ENCODE measurements at places on chromosomes 6 and 20.

DNA sequence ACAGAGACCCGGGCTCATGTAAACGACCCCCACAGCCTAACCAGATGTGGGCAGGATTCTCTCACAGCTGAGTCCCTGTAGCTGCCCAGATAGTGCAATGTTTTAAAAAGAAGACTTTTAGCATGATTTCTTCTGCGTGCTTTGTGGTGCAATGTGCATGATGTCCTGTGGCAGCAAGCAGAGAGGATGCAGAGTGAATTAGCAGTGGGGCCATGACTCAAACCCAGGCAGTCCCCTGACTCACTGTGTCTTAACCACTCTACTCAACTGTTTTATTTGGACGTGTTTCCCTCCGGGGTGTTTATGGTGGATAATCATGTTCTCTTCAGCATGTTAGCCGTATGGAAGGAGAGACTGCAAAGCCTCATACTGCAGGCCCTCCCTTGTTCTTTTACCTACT, 247.9 kb downstream of the SLC24A3 start:
- no peak for DNase-seq

DNA sequence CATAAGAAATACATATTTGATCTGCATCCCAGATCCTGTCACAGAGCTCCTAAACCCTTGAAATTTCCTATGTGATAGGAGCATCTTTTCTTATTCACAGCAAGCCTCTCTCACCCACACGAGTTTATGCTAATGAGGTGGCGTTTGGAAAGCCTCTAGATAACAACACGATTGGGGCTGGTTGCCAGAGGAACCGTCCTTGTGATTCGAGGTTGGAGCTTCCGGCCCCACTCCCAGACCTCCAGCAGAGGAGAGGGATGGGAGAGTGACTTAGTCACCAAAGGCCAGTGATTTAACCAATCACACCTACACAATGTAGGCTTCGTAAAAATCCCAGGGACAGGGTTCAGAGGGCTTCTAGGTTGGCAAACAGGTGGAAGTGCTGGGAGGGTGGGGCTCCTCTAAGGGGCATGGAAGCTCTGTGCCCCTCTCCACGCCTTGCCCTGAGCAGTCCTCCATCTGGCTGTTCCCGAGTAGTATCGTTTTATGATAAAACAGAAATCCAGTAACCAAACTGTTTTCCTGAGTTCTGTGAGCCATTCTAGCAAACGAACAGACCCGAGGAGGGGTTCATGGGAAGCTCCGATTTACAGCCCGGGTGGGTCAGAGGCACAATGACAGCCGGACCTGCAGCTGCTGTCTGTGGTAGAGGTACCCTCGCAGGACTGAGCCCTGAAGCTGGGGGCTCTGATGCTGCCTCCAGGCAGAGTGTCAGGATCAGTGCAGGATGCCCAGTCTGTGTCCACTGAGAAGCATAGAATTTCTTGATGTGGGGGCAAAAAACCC, 238.1 kb upstream of the ARID1B start:
- no peak for DNase-seq

- DNase-seq, result no peak
These were observed 305.0 kb downstream of the SMOC2 start for GRCh38 chr6:168746013-168746412.

DNA sequence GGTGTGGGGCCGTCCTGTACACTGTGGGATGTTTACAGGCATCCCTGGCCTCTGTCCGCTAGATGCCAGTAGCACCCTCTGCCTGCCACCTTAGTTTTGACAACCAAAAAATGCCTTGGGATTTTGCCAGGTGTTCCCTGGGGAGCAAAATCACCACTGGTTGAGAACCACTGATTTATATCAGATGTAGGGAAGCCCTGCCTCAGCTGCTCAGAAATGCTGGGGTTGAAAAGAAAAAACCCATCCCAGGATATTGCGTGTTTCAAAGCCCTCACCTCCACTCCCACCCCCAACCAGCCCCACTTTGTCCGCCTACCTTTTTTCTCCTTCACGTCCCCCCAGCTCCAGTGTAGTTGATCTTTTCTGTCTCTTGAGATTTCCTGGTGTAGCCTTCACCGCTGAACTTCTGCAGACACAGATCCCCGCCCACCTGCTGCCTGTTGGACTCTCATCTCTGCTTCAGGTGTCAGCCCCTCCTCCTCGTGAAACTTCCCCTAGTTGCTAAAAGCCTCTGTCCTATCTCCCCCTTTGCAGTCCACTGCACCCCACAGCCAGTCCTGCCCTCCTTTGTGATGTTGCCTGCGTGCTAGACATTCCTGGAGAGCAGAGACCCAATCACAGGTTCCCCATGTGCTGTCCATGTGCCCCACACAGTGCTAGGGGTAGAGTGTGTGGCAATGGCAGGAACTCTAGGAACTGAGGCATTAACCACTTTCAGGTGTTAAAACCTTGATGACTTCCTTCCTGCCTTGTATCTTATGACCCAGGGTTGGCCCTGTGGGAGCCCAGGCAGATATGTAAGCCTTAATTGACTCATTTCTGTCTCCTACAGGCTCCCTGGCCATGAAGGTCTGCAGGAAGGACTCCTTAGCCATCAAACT, 98.9 kb downstream of the TBC1D7 start:
- DNase-seq, result peak; percentile 12

- DNase-seq, result no peak
These were observed 35.9 kb downstream of the DUSP22 start for GRCh38 chr6:328136-328670.

DNA sequence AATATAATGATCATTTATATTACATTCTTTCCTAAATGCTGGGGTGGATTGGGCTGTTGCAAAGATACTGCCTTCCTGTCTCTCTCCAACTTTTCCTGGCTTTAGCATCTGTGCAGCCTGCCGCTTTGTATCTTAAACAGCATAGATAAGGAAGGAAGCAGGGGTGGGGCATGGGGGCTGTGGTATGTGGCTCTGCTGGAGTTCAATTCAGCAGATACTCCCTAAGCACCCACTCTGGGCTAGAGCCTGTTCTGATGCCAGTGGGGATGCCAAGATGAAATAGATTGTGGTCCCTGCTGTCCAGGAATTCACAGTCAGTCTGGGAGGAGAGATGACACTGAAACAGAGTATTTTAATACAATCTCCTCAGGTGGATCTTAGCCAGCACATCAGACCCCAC, 56.8 kb downstream of the EIF2S2 start:
- DNase-seq, result no peak

DNA sequence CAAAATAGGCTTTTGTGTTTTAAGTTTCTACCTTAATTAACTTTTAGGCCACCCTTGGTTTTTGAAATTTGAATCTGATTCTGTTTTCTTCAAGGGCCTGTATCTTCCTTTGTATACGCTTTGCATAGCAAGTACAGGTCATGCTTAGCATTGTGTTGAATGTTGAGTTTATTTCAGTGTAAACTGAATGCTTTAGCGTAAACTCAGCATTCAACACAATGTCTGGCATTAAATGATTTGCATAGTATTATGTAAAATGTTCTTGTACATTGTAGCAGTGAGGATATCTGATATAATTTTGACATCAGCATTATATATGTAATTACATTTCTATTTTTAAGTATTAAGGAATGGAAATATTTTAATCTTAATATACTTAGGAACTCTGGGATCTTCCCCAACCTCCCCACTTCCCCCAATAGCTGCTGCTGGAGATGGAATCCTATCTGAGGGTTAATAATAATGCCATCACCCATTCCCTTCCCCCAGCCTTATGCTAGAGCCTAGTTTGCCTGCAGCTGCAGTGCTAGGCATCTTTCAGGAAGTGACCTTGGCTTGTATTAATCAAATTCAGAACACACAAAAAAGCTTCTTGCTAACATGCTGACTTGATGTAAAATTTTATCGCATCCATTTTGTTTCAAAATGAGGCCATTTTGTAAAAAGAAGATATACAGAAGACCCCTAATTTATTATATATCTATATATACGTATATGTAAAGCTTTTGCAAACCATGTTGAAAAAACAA, 73.1 kb downstream of the NCOA3 start:
- peak; percentile 6 for DNase-seq

DNA sequence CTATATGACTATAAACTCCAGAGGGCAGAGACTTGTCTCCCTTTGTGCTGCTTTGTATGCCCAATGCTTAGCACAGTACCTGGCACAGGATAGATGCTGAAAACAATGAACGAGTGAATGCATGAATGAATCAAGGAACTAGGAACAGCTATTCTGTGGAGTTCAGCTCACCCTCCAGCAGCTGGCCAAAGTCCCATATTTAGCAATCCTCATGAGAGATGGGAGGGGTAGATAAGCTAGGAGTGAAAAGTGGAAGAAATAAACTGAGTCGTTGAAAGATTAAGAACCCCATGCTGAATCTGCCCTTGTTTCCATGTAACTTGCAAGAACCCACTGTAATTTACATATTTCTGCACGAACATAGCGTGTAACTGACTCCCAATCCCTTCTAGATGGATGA, 106.5 kb downstream of the MAFB start:
- DNase-seq, result no peak

- DNase-seq, result no peak
These were observed 46.0 kb downstream of the MAPK14 start for GRCh38 chr6:36073587-36073986.

DNA sequence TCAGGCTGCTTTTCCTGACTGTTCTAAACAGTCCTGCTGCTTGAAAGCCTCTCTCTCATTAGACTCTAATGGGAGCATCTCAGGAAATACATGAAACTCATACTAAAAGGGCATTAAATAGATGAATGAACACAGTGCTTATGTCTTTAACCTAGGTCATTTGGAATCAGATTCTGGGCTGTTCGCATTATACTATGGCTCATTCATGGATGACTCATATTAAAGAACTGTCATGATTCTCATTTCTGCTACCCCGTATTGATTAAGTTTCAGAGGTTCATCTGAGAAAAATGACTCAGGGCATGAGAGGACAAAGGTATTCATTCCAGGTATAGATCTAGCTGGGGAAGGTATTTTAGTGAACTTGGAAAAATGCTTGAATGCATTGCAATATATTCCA, 335.5 kb downstream of the GJA1 start:
- DNase-seq, result no peak

DNA sequence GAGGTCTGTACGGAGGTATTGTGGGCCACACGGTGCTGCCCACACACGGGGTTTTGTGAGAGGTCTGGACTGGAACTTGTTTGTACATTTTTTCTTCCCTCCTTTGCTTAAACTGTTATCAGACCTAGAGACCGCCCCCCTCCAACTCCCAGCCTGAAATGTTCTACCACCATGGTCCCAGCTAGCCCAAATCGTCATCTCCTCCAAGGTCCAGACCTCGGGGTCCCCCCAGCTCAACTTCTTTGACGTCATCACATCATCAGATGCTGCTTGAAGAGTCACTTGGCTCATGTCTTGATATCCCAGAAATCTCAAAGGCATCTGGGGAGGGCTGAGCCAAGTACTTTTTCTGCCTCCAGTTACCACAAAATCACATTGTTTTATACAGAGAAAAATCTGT, 2.8 kb upstream of the CCDC170 start:
- DNase-seq, result no peak

DNA sequence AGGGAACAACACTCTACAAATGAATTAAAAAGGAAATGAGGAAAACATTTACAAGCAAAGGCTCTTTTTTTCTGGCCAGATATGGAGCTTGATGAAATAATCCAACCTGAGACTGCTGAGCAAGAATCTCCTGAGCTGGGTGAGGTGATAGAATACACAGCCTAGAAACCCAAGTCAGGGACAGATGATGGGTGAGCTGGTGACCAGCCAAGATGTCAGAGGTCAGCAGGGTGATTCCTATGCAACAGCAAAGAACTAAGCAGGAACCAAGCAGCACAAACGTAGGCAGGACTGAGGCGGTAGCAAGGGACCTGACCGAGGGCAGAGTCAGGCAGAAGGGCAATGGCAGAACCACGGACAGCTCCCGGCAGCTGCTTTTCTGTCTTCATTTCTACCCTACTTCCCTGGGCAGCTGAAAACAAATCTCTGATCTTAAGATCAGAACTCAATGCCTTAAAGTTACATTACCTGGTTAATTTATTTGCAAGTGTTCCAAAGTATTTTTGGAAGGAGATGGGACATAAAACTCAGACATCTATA, 75.1 kb downstream of the CDC40 start:
- no peak for DNase-seq

- no peak for DNase-seq
These were observed 16.1 kb downstream of the GRM4 start for GRCh38 chr6:34129753-34130152.

DNA sequence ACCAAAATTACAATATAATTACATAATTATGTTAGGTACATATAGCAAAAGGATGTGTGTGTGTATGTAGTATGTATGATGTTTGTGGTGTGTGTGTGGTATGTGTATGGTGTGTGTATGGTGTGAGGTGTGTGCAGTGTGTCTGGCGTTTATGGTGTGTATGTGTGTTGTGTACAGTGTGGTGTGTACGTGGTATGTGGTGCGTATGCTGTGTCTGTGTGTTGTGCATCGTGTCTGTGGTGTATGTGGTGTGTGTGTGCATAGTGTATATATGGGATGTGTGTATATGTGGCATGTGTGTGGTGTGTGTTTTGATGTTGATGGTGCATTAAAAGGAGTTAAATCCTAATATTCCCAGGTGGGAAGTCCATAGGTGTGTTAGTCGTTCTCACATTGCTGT, 62.8 kb downstream of the PLG start:
- DNase-seq, result no peak

DNA sequence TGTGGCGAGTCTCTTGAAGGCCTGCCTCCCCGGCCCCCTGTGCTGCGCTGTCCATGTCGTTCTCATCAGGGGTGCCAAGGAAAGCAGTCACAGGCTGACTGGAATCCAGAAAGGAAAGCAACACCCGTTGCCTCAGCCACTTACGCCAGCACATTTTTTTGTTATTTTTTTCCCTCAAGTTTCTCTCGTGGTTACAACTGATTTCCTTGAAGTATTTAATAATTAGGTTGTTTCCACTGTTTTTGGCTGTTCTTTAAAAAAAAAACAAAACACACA, 17.9 kb upstream of the SLC22A1 start:
- no peak for DNase-seq

DNA sequence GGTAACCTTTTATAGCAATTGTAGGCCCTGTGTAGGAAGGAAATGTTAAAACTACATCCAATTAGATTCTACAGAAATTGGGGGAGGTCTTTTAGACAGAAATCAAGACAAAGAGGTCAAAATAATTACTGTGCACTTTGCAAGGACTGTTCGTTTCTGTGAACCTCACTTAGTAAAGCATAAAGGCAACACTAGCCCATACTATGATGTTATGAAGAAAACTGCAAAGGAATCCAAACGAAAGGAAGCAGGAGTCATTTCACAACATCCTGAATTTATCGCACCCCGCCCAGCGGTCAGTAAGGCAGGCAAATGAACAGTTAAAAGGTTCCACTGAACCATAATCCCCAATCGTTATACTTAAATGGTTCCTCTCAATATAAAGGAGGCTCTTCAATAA, 429.5 kb upstream of the ARID1B start:
- no peak for DNase-seq

DNA sequence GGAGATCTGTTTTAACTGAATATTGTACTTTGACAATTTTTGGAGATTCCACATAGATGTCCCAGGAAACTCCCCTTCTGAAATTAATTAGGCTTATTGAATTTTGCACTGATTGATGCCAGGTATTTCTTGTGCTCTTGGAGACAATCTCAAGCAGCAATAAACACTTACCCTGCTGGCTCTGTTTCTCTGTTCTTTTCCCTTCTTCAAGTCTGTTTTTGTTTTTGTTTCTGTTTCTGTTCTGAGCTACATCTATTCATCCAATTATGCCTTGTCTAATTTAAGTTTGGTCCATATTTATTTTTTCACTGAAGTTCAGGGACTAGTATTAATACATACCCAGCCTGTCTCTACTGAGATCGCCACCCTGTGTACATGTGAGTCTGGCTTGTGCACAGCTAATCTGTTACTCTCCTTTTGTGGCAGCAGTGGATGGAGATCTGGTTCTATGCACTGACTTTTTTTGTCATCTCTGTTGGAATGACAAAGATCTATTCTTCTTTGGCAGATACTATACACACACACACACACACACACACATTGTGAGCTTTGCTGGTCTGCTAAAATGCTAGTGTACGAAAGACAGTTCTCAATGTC, 51.9 kb downstream of the IL22RA2 start:
- DNase-seq, result no peak
